Occipital lobe (tissue), 3 donors: ENCODE measurements at places on chromosomes 13 and 19. TPM values are rescaled to one million over a fixed set of nuclear protein-coding genes. Genes with fewer than 3 reads are reported as not detected.
A peak's percentile ranks its signal among the peaks of the same experiment; 100 is the strongest.

DNA sequence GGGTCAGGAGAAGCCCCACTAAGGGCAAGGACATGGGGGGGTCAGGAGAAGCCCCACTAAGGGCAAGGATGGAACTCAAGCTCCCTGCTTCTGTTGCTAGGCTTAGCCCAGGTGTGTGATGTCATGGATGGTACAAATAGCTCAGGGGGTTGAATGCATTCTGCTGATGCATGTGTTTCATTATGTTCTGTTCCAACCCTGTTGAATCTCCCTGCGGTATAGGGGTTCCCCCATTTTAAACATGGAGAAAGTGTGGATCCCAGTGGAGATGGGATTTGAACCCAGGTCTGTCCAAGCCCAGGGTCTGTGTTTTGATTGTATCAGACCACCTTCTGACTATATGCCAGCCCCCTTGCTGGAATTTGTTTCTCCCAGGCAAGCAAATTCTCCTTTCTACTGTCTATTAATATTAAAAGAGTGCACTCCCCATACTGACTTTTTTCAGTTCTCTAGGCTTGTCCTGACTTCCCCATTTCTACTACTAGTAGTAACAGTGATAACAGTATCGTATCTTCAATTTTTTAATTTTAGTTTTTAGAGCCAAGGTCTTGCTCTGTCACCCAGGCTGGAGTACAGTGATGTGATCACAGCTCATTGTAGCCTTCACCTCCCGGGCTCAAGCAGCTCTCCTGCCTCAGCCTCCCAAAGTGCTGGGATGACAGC, 6.7 kb downstream of the ZNF865 start:
- no peak for DNase-seq

GRCh38 chr13:113169277-113170272, 11.1 kb downstream of the PROZ start:
- DNase-seq = no peak

PRR19 gene
- 1.4 TPM for total RNA-seq

GRCh38 chr19:46435009-46435408, 6.3 kb upstream of the PNMA8C start:
- peak; percentile 12 for DNase-seq

DNA sequence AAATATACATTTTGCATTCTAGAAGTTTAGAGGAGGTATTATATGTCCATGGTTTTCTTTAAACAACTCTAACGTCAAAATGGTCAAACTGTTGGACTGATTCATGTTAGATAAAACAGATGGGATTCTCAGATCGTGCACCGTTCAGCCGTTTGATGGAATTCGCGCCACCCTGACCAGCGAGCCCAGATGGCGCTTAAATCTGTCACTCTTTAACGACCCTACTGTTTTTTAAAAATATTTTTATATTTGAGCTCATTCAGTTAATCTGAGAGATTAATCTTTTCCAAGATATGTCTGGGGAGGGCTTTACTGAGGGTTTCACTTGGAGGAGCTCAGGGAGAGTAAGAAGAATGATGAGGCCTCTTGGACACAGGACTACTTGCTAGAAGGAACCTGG, 164.4 kb downstream of the TM9SF2 start:
- DNase-seq = no peak

- no peak for DNase-seq
Measured at GRCh38 chr13:75651013-75651412, 14.9 kb downstream of the LMO7 start.

ZNF729 gene
- total RNA-seq = not detected

GRCh38 chr19:40872209-40872608, 9.8 kb downstream of the CYP2A7 start:
- DNase-seq = no peak

FGF22 gene
- total RNA-seq = 0.62 TPM

GRCh38 chr13:44107357-44108121, 227.8 kb downstream of the LACC1 start:
- no peak for DNase-seq

MIR17HG gene
- 67.1 TPM for total RNA-seq

IGSF23 gene
- total RNA-seq = not detected

- DNase-seq = peak; percentile 20
Measured at GRCh38 chr19:46746281-46747057, at the start of gene STRN4. Gene STRN4 (minus strand): TSS chr19:46746450. CDS start chr19:46746430, 20 bp downstream.

SIGLEC14 gene
- 0.16 TPM for total RNA-seq

ZFR2 gene
- 6.2 TPM for total RNA-seq

- DNase-seq = no peak
Measured at GRCh38 chr19:7292950-7293761, 1.1 kb downstream of the INSR start.

LENG1 gene
- total RNA-seq = 4.2 TPM

DNA sequence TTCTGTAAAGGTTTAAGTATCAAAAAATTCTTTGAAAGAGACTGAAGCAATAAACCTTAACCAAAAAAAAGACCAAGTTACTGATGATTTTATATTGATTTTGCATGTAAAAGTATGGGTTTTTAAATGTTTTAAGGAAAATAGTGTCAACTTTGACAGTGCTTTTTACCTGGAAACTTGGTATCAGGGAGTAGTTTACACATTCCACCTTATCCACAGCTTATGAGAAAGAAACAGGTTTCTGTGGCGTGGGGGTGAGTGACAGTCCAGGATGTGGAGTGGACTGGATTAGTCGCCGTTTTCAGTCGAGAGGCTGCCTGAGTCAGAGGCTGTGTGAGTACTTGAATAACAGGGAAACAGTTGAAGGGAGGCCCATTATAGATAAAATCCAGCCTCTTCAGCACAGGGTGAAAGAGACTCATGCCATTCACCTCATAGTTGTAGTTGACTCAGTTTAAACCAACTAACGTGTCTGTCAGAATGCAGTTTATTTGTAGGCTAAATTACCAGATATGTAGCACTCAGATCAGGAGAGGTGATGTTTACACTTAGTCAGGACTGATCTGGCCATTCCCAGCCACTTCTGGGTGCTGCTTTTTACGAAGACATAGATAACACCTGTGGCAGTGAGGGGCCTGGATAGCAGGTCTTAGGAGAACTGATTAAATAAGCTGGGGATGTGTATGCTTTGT, 595 bp upstream of the GPR183 start:
- no peak for DNase-seq

- DNase-seq = no peak
Measured at GRCh38 chr19:17522988-17523872, 11.8 kb downstream of the PGLS start.

GJB6 gene
- 8.3 TPM for total RNA-seq

DNA sequence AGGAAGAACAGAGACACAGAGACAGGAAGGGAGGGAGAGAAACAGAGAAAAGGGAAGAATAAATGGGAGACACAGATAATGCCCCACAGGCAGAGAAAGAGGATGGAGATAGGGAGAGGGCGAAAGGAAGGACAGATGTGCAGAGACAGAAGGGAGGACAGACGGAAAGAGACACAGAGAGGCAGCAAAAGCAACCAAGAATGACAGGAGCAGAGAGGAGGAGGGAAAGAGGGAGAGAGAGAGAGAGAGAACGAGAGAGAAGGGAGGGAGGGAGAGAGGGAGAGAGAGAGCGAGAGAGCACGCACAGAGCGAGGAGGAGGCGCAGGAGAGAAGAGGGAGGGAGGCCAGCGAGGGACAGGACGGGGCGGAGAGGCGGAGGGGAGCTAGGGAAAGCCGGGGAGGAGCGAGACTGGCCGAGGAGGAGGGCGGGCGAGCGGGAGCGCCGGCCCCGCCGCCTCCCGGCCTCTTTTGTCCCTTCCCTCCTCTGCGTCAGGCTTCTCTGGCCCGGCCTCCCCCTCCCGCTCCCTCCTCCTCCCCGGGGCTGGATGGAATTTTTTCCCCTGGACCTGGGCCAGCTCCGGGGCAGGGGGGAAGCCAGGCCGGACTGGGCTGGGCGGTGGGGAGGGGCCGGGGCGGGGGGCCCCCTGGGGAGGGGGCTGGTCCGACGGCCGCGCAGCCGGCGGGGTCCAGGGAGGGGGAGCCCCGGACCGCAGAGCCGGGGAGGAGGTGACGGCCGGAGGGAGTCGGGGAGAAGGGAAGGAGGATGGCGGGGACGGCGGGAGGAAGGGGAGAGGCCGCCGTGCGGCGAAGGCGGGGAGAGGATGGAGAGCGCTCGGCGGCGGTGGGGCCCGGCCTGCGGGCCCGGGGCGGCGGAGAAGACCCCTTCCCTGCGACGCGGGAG, 4.2 kb upstream of the SPACA6 start:
- DNase-seq = peak; percentile 95

SIRT2 gene
- total RNA-seq = 57.2 TPM

DNA sequence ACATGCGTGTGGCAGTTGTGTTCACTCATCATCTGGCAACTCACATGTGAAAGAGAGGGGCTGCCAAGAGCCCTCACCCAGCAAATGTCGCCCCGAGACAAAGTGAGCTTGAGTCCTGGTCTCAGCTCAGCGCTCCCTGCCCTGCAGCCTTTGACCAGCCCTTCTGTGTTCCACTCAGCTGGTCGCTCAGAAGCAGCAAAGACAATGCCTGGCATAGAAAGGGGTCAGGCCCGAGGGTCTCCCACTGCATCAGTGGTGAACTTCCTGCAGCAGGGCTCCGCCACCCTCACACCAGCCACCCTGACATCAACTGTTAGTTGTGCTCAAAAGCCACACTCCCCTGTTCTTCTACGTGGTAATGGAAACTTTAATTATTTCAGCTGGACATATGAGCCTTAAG, 68.0 kb downstream of the SLC7A1 start:
- DNase-seq = no peak
